ENCODE measurements at places on chromosomes 12 and 14. TPM values are rescaled to one million over a fixed set of nuclear protein-coding genes. Genes with fewer than 3 reads are reported as not detected.

GRCh38 chr14:35958499-35958898 lies 132.4 kb downstream of the BRMS1L start:
- DNase-seq: no peak

GRCh38 chr14:37116933-37117849 lies 55.2 kb downstream of the SLC25A21 start:
- DNase-seq: peak; percentile 77

HCAR2 gene
- total RNA-seq: not detected

C12orf56 gene
- not detected for total RNA-seq

- no peak for DNase-seq
Observed at GRCh38 chr12:72523754-72524153, 251.6 kb downstream of the TRHDE start.

DNA sequence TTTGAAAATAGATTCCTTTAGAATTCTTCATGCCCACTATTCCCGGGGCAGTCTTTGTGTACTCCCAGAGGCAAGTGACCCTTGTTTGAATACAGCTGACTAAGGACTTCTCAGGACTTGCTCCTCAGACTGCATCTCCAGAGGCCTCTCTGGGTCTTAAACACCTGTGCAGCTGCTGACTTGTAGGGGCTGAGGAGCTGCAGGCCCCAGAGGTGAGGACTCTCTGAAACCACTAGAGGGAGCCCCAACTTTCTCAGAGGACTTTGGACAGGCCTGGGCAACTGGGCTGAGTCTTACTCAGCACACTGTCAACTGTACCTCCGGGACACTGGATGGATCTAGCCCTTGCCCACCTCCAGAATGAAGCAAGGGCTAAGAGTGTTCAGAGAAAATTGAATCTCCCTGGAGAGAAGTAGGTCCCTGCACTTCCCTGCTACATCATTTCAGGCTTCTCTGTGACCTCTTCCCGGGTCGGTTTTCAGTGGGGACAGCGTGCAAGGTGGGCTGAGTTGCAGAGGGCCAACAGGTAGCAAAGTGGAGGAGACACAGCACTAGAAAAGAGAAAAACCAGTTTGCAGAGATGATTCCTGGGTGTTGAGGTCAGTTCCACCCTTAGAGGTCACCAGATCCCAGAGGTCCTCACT lies 164.6 kb downstream of the TMEM117 start:
- no peak for DNase-seq

GRCh38 chr12:29750131-29750927 lies 33.4 kb downstream of the TMTC1 start:
- no peak for DNase-seq

GRCh38 chr12:128994856-128995255 lies 141.6 kb downstream of the GLT1D1 start:
- DNase-seq: no peak

- DNase-seq: no peak
Observed at GRCh38 chr12:6154730-6155459, 30.4 kb upstream of the VWF start.

- no peak for DNase-seq
Observed at GRCh38 chr12:5910790-5911548, 34.1 kb downstream of the ANO2 start.

- no peak for DNase-seq
Observed at GRCh38 chr12:131124487-131125280, 171.0 kb downstream of the ADGRD1 start.

DNA sequence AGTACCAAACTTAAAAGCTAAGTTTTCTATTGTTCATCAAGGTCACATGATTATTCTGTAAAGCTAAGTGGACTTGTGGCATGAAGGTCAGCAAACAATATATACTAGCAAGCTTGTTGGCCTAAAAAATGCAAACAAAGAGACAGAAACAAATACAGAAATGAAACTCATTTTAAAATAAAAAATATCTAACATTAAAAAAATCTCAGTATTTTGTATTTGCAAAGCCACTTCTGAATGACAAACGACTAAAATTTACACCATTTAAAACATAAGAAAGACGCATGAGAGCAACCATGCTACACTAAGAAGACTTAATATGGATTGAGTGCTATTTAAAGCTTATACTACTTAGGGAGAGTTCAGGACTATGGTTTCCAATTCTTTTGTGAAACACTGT lies 72.8 kb upstream of the BBS10 start:
- no peak for DNase-seq

ESR2 gene
- total RNA-seq: not detected

ATF1 gene
- 38.1 TPM for total RNA-seq

DNA sequence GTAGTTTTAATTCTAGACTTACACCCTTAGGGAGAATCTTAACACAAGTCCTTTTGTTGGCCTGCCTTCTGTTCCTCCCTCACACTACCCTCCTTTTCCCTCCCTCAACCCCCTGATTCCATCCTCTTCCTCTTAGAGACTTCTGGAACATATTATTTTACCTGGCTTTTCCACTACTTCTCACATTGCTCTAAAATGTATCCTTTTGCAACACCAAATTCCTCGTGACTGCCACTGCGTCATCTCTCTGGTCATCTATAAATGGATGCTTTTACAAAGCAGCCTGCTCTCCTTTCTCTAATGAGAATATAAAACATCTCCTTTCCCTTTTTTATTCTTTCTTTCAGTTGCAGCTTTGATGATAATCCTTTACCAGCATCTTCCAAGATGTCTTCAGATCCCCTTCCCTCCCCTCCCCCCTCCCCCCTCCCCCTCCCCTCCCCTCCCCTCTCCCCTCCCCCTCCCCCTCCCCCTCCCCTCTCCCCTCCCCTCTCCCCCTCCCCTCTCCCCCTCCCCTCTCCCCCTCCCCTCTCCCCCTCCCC lies 93.6 kb downstream of the DIP2B start:
- DNase-seq: no peak

DNA sequence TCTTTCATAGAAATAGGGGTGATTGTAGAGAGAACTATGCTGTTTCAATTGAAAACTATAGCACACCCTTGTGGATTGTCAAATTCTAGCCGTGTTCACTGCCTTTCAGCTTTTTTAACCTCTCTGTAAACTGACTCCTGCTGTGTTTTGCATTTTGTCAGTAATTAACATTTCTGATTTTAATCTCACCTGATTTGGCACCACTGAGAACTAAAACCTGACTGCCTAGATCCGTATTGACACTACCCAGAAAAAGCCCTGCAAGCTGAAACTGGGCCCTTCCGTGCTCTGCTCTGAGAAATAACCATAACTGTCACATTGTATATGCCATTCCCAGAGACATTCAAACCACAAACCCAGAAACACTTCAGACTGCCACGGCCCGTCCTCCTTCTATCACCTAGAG lies 26.6 kb upstream of the ETV6 start:
- no peak for DNase-seq

- DNase-seq: peak; percentile 42
Observed at GRCh38 chr14:22225516-22226140, 363.4 kb downstream of the DAD1 start.

- no peak for DNase-seq
Observed at GRCh38 chr12:108313241-108313605, 25.9 kb downstream of the CMKLR1 start.

BIN2 gene
- total RNA-seq: 0.08 TPM

DNA sequence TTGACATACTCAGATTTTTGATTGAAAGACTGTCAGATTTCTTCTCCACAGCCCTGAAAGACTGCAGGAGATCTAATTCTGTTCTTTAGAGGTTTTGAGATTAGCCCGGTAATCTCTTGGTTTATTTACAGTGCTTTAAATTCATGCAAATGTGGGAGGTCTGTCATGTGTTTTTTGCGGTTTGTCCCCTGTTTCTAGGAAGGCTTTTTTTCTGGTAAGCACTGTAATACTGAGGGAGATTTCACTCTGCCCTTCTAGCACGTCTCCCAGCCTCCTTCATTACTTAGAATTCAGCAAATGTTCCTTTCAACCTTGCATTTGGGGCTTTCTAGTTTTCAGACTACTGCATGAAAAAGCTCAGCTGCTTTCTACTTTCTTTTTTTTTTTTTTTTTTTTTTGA lies 31.1 kb downstream of the GPHN start:
- DNase-seq: no peak

LPAR5 gene
- total RNA-seq: not detected

GRCh38 chr14:63952933-63953437 lies 100.2 kb downstream of the SYNE2 start:
- DNase-seq: no peak

GRCh38 chr14:80275208-80275850 lies 64.0 kb upstream of the DIO2 start:
- DNase-seq: no peak

GRCh38 chr12:94536040-94536965 lies 76.6 kb upstream of the CEP83 start:
- DNase-seq: no peak

- DNase-seq: no peak
Observed at GRCh38 chr12:88805692-88806091, 225.4 kb upstream of the KITLG start.

DNA sequence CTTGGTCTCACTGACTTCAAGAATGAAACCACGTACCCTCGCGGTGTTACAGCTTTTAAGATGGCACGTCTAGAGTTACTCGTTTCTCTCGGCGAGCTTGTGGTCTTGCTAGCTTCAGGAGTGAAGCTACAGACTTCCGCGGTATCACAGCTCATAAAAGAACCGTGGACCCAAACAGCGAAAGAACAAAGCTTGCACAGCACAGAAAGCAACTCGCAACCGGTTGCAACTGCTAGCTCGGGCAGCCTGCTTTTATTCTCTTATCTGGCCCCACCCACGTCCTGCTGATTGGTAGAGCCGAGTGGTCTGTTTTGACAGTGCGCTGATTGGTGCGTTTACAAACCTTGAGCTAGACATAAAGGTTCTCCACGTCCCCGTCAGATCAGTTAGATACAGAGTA lies 4.2 kb upstream of the CLEC4C start:
- DNase-seq: no peak

DNA sequence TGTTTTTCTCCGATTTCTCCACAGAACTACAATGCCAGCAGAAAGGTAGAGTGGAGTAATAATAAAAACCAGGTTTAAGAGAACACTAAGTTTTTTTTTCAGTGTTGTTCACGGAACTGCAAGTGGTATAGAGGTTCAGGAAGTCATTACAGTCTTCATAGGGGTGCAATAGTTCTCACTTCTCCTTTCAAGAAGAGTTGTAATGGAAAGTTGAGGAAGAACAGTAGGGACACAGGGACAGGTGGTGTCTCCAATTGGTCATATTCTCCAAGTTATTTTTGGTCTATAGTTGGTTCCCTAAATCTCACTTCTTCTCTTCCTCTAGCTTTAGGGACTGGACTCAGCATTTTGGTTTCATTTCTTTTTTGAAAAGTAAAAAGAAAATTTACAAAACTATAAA lies 894.0 kb downstream of the NRXN3 start:
- no peak for DNase-seq

GRCh38 chr12:72511906-72512305 lies 239.7 kb downstream of the TRHDE start:
- DNase-seq: no peak

GRCh38 chr14:56212521-56212920 lies 94.3 kb downstream of the PELI2 start:
- no peak for DNase-seq

DNA sequence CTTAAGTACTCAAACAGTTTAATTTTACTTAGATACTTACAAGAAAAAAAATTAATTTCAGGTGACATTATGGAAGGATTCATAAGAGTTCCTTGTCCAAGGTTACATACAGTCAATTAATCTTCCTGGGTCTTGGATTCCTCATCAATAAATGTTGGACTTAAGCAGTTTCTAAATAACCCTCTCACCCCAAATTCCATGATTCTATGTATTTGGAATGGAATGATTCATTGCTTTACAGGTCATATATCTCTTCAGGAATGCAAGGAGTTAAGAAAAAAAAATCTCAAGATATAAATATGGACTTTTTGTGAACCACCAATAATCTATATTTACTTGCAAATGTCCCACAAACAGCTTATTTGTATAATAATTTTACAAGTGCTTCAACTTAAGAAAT lies 84.2 kb upstream of the BMP4 start:
- no peak for DNase-seq

DNA sequence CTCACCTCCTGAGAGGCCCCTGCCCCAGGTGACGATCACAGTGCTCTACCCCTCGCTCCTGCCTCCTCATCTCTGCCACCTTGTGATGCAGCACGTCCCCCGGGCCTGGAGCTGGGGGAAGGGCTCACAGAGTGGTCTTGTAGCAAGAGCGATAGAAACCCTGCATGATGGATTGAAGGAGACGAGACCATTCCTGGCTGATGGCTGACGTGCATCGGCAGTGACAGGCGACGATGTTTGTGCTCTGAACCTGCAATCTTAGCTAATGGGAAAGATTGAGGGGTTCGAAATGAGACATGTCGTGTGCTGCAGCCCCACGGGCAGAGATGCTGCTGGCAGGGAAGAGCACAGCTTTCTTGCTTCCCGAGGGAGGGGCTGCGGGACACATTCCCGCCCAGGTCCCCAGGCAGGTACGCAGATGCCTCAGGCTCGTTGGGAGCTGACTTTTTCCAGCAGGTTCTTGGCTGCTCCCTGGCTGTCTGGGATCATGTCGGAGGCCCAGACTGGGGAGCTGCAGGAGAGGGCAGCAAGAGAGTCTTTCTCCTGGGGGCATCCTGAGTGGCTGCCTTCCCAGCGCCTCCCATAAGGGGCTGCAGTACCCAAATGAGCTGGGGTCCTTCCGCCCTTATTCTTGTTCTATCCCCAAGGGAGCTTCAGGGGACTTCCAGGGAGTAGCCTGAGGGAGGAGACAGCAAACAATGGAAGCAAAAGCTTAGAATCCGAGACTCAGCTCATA lies 38.7 kb upstream of the GPATCH2L start:
- no peak for DNase-seq

SRSF5 gene
- total RNA-seq: 121 TPM

- DNase-seq: no peak
Observed at GRCh38 chr14:104037903-104038302, 47.6 kb upstream of the ASPG start.

DNA sequence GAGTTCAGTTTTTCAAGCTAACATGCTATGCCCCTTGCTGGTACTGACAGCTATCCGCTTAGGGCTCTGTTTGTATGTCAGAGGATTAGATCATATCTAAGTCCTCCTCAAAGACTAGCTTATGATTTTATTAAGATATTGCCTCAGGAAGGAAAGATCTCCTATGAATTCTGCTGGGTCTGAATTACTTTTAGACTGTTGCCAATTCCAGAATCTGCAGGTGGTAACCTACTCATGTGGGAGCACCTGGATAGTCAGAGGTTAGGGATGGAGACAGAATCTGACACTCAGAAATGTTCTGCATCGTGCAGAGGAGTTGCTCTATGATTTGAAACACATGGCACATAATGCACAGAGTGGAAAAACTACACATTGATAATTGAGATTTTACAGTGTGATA lies 843.4 kb downstream of the SLC6A15 start:
- DNase-seq: no peak

DNA sequence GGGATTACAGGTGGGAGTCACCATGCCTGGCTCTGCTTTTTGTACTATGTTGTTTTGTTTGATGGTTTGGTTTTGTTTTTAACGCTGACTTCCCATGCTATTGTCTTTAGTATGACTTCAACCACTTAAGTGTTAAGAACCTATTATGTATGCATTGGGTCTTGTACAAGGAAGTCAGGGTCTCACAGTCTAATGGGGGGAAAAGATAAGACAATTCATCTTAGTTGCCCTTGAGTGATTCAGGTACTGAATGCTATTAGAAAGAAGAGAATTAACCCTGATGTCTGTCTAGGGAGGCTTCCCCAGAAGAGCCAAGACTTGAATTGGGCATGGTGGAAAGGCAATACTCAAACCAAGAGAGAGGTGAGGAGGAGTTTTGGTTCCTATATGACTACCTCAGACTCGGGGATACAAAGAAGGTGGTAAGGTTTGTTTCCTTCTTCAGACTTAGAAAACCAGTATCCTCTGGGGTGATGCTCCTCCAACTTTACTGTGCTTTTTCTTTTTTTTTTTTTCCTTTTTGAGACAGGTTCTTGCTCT lies 64.6 kb downstream of the SUSD6 start:
- no peak for DNase-seq

BAG5 gene
- 17.6 TPM for total RNA-seq

KRT79 gene
- total RNA-seq: 1.1 TPM

Data from SJSA1 (cell line).